Testis (tissue), 5 donors: ENCODE measurements at places on chromosomes 6 and 20. TPM values are rescaled to one million over a fixed set of nuclear protein-coding genes. Genes with fewer than 3 reads are reported as not detected.

DNA sequence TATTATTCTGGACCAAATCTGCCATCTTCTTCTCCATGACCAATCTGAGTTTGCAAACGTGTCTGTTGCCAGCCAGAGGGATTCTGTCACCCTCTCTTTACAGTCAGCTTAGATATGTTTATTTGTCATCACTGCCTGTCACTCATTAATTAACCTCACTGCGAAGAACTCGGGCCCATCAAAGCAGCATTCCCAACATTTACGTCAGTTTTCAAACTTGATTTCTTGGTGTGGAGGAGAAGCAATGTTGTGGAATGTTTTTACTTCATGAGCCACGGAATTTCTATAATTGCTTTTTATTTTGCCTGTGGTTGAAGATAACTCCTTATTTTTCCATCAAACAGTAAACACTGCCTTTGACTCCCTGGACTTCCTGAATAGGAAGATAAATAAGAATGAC, 91.8 kb upstream of the CNKSR3 start:
- no peak overlapping the region for H3K27ac ChIP-seq
- no peaks in the 10 kb centered on the region for H3K4me1 ChIP-seq
- H3K27me3 ChIP-seq = no peaks in the 10 kb centered on the region
- no peak for DNase-seq

CDSN gene
- not detected for total RNA-seq

- H3K4me1 ChIP-seq = no peaks in the 10 kb centered on the region
- DNase-seq = no peak
- H3K27me3 ChIP-seq = no peaks in the 10 kb centered on the region
- H3K27ac ChIP-seq = no peak overlapping the region
Observed at GRCh38 chr6:40965046-40965445, 74.0 kb downstream of the UNC5CL start.

SLC26A8 gene
- 66.9 TPM for total RNA-seq

DNA sequence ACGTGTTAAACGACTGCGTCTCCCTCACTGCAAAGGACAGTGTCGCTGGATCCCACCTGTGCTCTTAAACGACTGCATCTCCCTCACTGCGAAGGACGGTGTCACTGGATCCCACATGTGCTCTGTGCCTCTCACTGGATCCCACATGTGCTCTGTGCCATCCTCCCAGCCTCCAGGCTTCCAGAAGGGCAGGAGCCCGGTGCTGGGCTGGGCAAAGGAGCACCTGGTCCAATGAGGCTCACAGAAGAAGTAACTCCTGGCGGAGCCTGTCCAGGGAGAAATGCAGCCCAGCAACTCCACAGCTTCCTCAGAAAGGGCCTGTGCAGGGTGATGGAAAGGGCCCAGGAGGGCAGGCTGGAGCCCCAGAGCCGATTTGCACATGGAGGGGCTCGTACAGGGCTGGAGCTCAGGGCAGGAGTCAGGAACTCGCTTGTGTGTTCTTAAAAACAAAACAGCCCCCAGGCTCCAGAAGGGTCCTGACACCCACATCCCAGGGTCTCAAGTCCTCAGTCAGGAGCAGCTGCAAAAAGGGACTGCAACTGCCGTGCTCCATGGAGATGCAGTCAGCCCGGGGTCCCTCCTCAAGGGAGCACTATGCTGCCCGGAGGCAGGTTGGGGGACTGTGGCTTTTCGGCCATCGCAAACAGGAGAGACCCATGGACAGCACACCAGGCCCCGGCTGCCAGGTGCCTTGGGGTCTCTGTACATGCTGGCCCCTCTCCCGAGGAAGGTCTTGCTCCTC, 52.7 kb downstream of the DLL1 start:
- no peak for DNase-seq
- H3K27me3 ChIP-seq = no peaks in the 10 kb centered on the region

DNA sequence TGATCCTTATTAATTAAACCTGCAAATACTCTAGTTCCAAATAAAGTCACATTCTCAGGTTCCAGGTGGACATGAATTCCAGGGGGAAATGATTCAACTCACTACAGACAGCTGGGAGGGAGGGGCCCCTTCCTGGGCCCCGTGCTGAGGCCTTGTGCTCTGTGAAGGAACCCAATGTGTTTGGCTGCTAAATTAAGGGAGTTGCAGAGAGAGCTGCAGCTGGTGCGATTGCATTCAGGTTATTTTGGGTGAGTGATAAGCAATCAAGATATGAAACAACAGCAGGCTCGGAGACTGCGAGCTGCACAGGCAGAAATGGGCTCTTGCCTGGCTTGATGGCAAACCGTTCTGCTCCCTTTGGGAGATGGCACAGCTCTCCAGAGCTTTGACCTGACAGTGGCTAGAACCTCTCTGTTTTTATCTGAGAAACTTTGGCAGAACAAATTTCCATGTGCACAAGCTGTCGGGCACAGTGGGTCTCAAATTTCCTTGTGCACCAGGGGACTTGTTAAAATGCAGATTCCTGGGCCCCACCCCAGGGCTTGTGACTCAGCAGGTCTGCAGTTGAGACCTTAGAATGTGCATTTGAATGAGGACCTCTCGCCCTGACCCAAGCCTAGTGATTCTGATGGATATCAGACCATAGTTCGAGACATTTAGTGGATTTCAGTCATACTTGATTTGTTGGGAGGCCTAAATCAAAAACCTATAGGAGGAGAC, 9.8 kb downstream of the MAPK13 start:
- no peak for DNase-seq
- peaks cover 30% of the 10 kb centered on the region for H3K4me1 ChIP-seq
- H3K36me3 ChIP-seq = no peaks in the 10 kb centered on the region
- no peak overlapping the region for H3K4me3 ChIP-seq

KHDC1L gene
- 4.5 TPM for total RNA-seq

TFB1M gene
- total RNA-seq = 47.1 TPM

DNA sequence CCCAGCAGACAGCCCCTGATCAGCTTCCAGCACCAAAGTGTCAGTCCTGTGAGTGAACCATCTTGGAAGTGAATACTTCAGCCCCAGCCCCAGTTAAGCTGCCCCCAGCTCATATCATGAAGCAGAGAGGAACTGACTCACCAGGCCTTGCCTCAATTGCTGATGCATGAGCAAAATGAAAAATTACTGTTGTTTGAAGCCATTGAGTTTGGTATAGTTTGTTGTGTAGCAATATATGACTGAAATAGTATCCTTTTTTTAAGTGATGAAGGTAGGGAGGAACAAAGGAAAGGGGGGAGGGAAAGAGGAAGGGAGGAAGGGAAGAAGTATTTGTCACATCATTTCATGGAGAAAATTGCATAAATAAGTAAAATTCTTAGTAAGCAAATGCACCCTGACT, 266.4 kb downstream of the MAFB start:
- no peaks in the 10 kb centered on the region for H3K27me3 ChIP-seq
- no peaks in the 10 kb centered on the region for H3K4me1 ChIP-seq
- H3K36me3 ChIP-seq = no peaks in the 10 kb centered on the region
- H3K4me3 ChIP-seq = no peak overlapping the region
- no peak overlapping the region for H3K27ac ChIP-seq

GRCh38 chr6:106591111-106591825, 38.0 kb downstream of the RTN4IP1 start:
- no peak overlapping the region for H3K4me3 ChIP-seq
- no peak for DNase-seq
- no peak overlapping the region for H3K27ac ChIP-seq
- no peaks in the 10 kb centered on the region for H3K36me3 ChIP-seq
- no peaks in the 10 kb centered on the region for H3K27me3 ChIP-seq

- no peak for DNase-seq
- no peak overlapping the region for H3K27ac ChIP-seq
- no peaks in the 10 kb centered on the region for H3K4me1 ChIP-seq
- H3K27me3 ChIP-seq = no peaks in the 10 kb centered on the region
- no peak overlapping the region for H3K4me3 ChIP-seq
Observed at GRCh38 chr20:34798871-34799270, 26.6 kb downstream of the NCOA6 start.

- no peak for DNase-seq
- H3K27ac ChIP-seq = no peak overlapping the region
Observed at GRCh38 chr6:166434336-166434735, 51.6 kb upstream of the MPC1 start.

- no peak overlapping the region for H3K4me3 ChIP-seq
- DNase-seq = no peak
- no peaks in the 10 kb centered on the region for H3K4me1 ChIP-seq
- H3K27ac ChIP-seq = no peak overlapping the region
- no peaks in the 10 kb centered on the region for H3K36me3 ChIP-seq
Observed at GRCh38 chr6:3697609-3698008, 53.9 kb downstream of the PXDC1 start.

C6orf141 gene
- total RNA-seq = 41.3 TPM
